ENCODE measurements at places on chromosomes 4 and X. TPM values are rescaled to one million over a fixed set of nuclear protein-coding genes. Genes with fewer than 3 reads are reported as not detected.

DNA sequence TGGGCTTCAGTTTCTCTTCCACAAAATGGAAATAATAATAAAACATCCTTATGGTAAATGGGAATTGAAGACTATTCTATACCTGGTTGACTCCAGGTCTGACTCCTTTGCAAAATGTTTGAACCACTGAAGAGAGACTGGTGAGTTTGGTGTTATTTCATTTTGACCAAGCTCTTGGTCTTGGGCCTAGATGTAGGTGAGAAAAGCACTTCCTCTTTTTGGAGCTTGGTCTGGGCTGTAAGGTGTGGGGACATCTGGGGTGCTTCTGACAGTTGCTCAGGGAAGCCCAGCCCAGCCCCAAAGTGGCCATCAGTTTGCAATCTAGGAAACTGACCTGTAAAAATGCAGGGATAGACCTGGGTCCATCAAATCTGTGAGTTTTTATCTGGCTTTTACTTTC lies 26.8 kb upstream of the SOD3 start:
- no peak for DNase-seq

- no peak for DNase-seq
These were observed 44.0 kb downstream of the SERTM2 start for GRCh38 chrX:111555406-111555958.

Gene CDS1
- total RNA-seq = 0.59 TPM

GRCh38 chr4:65515646-65516045 lies 154.6 kb downstream of the EPHA5 start:
- DNase-seq = no peak

Gene MYL5
- total RNA-seq = not detected

Gene DUX4
- total RNA-seq = not detected

GRCh38 chr4:172998527-172999469 lies 169.8 kb upstream of the GALNT7 start:
- DNase-seq = no peak

Gene HTRA3
- total RNA-seq = 22.8 TPM

Gene UGT2A3
- total RNA-seq = not detected

DNA sequence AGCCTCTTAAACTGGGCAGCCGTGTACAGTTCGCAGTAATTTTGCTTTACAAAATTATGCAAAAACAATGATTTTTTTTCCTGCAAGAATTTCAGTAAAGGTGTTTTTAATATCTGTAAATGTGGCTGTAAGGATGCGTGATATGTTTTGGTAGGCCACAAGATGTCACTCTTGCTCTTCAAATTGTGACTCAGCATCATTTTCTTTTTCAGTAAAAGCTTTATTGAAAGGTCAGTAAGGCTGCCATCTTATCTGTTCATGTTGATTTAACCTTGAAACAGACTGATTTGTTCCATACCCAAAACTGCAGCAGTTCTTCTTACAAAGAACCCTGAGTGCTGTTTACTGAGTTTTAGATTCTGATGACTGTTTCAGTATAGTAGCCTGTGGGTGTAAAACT lies 39.9 kb downstream of the TXLNG start:
- DNase-seq = no peak

GRCh38 chr4:148800940-148801339 lies 358.7 kb upstream of the NR3C2 start:
- no peak for DNase-seq

GRCh38 chrX:142982679-142983078 lies 43.0 kb upstream of the SPANXN4 start:
- DNase-seq = no peak

- no peak for DNase-seq
These were observed 42.7 kb downstream of the NHSL2 start for GRCh38 chrX:71953391-71953790.

Gene PPP1R3F
- total RNA-seq = 3.3 TPM

Gene ZNF711
- 6.4 TPM for total RNA-seq

Gene EDNRA
- total RNA-seq = 33.4 TPM

DNA sequence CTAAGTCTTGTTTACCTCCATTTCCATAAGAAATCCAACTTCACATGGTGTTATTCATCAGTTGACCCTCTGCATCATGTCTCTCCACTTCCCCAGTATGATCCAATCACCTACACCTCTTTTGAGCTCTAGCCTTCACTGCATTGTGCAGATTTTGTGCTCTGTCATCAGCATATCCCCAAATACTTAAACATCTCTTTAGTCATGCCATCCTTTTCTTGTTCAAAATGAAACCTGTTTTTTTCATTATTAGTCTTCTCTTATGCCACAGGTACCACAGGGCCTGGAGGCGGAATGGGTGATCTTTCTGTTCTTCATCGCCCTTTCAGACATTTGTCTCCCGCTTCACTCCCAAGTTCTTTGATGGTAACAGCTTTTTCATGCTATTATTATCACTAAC lies 382.7 kb upstream of the GALNTL6 start:
- no peak for DNase-seq

Gene DCLK2
- total RNA-seq = 6.9 TPM

DNA sequence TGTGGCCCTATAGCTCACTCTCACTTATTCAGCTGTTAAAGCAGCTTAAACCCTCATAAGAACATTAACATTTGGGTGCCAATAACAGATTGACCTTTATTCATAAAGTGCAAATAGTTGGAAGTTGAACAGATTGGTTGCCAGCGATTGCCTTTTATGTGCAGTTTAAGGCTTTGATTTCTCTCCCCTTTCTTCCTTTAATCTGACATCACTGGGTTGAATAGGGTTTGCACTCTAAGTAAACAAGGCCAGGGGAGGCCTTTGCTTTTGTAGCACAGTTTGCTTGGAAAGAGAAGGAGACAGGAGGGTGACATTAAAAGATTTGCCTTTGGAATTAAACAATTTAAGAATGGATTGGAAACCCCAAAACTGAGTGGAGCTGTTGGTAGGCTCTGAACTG lies 114.3 kb downstream of the NKX6-1 start:
- DNase-seq = no peak

DNA sequence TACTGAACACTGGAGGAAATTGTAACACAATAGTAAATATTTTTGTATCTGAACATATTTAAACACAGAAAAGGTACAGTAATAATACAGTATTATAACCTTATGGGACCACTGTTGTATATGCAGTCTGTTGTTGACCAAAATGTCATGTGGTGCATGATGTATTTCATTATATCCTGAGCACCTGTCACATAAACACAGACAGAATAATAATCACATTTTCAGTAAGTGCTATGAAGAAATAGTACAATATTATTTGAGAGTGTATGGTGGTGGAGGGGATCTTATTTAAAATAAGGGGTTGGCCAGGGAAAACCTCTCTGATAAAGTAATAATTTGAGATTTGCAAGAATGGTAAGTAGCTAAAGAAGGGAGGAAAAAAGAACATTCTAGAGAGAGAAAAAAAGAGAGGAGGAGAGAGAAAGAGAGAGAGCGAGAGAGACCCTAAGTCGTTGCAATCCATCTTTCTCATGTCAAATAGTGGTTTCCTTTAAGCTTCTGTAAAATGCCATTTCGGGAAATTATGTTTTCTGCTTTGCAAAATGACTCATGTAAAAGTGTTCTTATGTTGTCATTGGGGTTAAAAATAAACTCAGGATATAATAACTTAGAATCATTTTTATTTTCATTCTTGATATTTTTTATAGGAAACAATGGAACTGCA lies 19.3 kb upstream of the CLNK start:
- no peak for DNase-seq

Gene KIAA1210
- total RNA-seq = not detected

DNA sequence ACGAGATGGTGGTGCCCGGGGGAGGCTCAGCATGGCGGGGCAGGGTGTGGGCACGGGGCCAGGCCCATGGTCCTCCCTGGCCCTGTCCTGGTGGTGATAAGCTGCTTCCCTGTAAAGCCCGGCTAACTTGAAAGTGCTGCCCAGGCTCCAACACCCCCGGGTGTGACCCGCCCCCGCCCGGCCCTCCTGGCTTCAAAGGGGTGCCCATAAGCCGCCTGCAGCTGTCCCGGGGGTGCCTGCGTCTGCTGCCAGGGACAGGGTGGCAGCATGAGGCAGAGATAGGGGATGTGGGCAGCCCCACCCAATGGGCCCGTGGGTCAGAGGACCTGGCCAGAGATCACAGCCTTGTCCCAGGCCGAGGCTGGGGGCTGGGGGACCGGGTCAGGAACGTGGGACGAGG lies 18.1 kb downstream of the FGFRL1 start:
- DNase-seq = no peak

DNA sequence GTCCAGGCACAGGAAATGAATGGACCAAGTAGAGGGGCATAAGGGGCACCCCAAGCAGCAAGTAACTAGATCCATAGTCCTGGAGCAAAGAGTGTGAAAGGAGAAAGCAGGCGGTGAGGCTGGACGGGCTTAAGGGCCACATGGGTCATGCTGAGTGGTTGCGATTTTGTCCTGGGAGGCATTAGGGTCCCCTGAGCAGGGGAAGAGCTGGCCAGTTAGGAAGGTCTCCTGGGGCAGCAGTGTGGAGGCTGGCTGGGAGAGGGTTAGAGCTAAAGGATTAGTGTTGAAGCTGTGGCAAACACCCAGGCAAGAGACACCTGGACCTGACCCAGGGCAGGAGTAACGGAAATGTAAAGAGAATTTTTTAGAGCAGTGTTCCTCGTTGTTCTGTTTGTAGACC lies 26.5 kb downstream of the MYOZ2 start:
- no peak for DNase-seq

DNA sequence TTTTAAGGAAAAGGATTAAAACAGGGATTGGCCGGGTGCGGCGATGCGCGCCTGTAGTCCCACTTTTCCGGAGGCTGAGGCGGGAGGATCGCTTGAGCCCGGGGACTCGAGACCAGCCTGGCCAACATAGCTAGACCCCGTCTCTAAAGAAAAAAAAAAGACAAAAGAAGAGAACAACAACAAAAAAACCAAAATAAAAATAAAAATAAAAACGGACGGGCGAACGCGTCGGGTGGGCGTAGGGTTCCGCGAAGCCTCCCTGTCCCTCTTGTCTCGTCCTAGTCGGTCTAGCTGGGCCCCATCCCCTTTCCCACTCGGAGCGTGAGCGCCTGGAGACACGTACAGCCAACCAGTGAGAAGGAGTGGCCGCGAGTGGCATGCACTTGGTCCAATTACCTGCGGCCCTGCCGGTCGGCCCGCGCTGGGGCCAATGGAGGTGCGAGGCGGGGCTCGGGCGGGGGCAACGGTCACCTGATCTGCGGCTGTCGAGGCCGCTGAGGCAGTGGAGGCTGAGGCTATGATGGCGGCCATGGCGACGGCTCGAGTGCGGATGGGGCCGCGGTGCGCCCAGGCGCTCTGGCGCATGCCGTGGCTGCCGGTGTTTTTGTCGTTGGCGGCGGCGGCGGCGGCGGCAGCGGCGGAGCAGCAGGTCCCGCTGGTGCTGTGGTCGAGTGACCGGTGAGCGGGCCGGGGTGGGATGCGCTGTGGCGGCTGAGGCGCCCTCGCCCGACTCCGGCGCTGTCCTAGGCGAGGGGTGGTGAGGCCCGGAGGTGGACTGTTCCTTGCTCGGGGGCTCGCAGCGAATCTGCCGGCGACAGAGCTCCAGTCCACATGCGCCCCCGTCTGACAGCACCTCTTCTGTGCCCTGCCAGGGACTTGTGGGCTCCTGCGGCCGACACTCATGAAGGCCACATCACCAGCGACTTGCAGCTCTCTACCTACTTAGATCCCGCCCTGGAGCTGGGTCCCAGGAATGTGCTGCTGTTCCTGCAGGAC lies at the start of gene ATP6AP1:
Gene ATP6AP1 (plus strand): TSS at position 502 of the 996 bp plus-strand sequence. CDS start 16 bp downstream, at position 518.
- peak; percentile 91 for DNase-seq

Gene RHOXF2B
- total RNA-seq = not detected

DNA sequence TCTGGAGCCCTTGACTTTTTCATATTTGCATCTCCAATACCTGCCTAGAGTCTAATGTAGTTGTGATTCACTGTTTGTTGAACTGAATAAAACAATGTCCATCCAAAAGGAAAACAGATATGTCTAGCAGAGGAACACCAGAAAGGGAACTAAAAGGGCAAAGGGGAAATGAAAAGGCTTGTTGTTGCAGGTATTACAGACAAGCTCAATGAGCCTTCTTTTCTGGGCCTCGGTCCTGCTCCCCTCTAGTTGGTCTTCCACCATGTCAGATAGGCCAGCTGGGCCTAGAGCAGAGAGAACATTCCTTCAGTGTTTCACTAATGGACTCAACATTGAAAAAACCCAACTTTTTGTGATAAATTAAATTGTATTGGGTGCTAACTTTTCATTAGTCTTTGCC lies 55.4 kb downstream of the ZFX start:
- no peak for DNase-seq

DNA sequence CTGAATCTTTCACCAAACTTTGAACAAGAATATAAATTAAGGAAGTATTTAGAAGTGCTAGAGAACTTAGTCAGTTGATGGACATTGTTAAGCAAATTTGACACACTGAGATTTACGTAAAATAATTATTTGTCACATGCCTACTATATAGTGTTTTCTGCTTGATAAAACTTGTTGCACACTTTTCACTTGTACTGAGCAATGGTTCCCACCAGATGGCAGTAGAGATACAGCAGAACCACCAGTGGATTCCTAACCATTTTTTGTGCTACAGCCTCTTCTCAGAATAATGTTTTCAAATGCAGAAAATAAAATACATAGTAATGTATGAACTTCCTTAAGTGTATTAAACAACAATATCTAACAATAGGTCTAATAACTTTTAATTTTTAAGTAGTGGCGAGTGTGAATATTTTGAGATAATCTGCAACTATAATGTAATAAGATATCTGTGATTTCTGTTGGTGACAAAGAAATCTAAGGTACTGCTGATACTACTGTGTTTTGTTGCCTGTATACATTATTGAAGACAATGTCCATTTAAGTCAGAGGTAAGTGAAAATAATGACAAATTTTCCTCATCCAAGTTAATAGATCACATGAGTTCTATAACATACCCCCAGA lies 81.2 kb downstream of the APOOL start:
- DNase-seq = no peak

Gene PRR32
- not detected for total RNA-seq

DNA sequence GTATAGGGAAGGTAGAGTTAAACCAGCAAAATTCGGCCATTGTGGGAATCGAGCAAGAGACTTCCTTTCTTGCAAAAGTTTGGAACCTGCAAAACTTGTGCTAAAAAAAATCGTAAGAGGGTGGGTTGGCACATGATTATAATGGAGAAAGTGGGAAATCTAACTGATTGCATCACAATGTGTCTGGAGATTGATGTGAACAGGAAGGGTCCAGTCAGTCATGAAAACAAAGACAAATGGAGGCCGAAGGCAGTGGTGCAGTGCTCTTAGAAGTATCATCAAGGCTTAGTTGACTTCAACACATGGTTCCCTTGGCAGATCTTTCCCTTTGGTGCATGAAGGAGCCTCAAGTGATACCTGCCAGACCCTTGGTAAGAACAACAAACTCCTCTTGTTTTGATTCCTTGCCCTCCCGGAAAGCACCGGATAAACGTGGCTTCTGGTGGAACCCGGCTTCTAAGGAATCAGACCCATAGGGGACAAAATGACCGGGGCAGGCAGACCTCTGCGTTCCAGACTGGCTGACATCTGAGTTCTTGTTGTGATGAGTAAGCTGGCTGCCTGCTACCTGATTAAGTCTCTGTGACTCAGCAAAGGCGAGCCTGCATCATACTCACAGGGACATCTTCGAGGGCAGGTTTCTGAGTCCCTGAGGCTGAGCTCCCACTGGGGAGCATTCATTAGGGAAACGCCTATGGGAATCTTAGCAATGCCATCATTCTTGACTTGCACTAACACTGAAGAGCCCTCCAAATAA lies 87.7 kb upstream of the MAP3K15 start:
- DNase-seq = no peak

Gene CENPU
- total RNA-seq = 1.9 TPM

GRCh38 chrX:48918643-48919340 lies at the start of gene PIM2:
Gene PIM2 (minus strand): TSS chrX:48919024. CDS start chrX:48918834, 190 bp downstream.
- peak; percentile 83 for DNase-seq

GRCh38 chr4:58214376-58214775 lies 1104.2 kb upstream of the IGFBP7 start:
- no peak for DNase-seq

Gene SATL1
- total RNA-seq = not detected

GRCh38 chrX:133781174-133781573 lies 204.2 kb downstream of the GPC3 start:
- DNase-seq = no peak
